ENCODE measurements at places on chromosomes 11 and 22.
A peak's percentile ranks its signal among the peaks of the same experiment; 100 is the strongest.

DNA sequence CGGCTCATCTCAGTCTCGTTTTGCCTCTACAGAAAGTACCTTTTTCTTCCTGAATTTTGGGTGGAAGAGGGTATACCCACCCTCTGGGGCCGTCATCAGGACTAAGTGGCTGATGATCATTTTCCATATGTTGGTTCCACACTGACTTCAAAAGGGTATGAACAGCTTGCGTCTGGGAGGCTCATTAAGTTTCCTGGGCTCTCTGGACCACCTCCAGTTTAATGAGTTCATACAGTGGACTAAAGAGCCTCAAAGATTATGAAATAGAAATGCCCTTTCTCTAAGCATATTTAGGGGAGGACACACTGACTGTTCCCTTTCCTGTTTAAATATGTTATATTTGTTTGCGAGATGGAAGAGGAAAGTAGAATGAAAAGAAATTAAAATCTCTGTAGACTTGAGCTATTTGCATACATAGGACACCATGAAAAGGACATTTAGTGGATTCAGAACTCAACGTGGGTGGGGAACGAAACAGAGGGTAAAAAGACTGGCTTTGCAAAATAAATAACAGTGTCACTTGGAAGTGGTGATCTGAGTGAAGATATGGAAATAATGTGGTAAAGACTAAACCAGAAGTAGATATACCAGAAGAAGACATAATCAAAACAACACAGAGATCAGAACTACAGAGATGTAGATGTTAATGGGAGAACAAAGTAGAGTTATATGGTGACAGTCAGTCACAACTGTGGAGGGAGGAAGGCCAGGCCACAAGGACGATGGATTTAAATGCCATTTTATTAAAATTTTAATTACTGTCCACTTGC lies 18.7 kb downstream of the LDLRAD3 start:
- DNase-seq = no peak

DNA sequence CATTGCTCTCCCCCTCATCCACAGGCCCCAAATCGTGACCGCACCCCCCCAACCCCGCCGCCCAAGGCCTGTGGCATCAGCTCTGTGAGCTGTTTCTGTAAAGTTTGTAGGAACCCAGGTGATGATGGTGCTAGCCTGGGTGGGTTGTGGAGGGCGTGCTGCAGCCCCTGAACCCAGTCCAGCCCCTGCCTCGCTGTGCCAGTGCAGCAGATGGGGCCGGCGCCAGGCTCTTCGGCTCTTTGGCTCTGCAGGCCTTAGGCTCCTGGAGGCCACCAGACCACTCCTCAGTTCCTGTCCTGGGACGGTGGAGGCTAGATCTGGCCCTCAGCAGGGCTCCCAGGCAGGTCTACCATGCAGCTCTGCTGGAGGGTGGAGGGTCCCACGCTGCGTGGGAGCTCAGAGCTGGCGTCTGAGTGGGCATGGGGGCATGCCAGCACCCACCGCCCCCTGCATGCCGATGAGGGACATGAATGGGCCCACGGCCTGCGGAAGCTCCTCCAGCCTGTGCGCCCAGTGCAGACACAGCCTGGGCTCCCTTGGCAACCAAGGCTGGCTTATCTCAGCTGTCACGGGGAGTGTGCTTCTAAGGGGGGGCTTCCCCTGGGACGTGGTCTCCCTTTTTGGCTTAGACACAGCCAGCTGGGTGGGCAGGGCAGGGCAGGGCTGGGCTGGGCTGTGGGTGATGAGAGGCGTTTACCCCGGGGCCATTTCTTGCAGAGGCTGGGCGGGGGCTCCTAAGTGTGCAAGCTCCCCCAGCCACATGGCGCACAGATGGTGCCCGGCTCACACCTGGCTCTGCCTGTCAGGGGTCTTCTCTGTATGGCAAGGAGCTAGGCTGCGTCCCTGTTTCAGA lies 1187.6 kb downstream of the BRD1 start:
- no peak for DNase-seq

- no peak for DNase-seq
Observed at GRCh38 chr11:45801723-45802315, 3.1 kb upstream of the SLC35C1 start.

DNA sequence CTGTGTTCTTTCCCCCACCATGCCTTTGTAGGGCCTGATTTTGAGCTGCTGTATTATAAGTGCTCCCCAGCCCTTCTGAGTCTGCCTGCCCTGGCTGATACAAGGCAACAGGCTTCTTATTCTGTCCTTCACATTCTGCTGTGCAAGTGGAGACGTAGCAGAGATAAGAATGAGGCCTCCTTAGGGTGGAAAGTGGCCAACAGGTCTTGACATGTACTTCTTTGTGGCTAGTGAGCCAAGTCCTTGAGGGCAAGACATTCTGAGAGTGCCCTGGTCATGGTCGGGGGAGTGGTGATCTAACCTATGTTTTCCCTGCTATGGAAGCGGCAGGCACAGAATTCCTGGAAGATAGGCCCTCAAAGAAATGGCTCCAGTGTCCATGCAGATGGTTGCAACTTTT lies 235.7 kb upstream of the CADM1 start:
- no peak for DNase-seq

- DNase-seq = peak; percentile 2
Observed at GRCh38 chr11:69010964-69011623, 2.0 kb downstream of the MRGPRF start.

DNA sequence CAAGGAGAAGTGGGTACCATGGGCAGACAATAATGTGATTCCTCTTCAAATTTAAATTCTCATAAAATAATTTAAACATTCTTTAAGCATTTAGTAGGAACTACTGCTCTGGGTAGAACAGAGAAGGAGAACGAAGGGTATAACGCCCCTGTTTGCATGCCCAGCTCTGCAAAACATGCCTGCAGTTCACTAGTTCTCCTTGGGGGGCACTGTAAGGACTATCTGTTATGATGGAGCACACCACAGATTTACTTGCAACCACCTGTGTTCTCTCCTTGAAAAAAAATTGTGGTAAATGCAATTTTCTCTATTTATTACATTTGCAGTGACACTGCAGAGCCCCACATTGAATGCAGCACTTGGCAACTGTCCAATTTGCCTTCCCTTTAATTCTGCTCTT lies 100.3 kb downstream of the GUCY1A2 start:
- DNase-seq = no peak

DNA sequence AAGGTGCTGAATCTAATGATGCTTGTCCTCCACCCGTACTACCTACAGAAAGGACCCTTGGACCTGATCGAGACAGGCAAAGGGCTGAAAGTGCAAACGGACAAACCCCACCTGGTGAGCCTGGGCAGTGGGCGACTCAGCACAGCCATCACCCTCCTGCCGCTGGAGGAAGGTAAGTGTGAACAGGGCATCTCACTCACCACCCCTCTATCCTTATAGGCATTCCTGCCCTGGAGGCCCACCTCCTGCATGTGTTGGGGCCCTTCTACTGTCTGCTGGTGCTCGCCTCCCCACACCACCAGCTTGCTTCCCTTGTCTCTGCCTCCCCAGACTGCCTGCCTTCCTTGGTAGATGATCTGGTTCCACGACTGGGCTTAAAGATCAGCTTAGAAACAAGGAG lies 7.1 kb downstream of the PHLDB1 start:
- no peak for DNase-seq

DNA sequence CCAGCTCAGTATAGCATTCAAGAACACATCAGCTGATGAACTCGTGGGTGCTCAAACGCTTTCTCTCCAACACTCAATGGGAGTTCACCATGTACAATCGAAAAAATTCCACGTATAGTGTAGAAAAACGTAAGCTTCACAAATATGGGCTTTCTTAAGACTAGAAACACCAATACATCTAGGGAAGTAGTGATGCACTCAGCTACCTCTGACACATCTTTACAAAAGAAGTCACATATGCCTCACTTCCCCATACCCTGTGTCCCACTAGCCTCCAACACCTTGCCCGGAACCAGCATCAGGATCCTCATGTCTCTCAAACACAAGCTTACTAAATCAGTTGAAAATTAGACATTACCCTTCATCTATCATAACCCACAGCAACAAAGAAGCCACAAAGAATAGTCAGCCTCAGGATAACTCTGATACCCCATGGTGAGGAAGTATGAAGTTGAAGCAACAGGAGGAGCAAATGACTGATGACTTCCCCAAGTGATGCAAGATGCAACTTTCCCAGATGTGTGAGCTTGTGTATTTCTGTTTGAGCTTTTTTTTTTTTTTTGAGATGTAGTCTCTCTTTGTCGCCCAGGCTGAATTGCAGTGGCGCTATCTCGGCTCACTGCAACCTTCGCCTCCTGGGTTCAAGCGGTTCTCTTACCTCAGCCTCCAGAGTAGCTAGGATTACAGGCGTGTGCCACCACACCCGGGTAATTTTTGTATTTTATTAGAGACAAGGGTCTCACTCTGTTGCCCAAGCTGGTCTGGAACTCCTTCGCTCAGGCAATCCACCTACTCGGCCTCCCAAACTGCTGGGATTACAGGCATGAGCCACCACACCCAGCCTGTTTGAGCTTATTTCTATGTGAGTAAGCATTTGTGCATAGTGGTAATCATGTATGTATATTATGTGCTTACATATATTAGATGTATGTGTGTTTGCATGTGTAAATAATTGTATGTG lies 8.5 kb upstream of the DENND5A start:
- no peak for DNase-seq

- DNase-seq = no peak
Observed at GRCh38 chr11:105167244-105167643, 27.7 kb upstream of the CARD18 start.

GRCh38 chr11:62909107-62909894 lies 11.9 kb downstream of the CHRM1 start:
- no peak for DNase-seq

- DNase-seq = no peak
Observed at GRCh38 chr22:29388759-29389090, 355 bp upstream of the AP1B1 start.

- DNase-seq = no peak
Observed at GRCh38 chr22:38513063-38513462, 7.0 kb upstream of the DDX17 start.

- DNase-seq = no peak
Observed at GRCh38 chr11:114158886-114159285, 99.4 kb downstream of the ZBTB16 start.

DNA sequence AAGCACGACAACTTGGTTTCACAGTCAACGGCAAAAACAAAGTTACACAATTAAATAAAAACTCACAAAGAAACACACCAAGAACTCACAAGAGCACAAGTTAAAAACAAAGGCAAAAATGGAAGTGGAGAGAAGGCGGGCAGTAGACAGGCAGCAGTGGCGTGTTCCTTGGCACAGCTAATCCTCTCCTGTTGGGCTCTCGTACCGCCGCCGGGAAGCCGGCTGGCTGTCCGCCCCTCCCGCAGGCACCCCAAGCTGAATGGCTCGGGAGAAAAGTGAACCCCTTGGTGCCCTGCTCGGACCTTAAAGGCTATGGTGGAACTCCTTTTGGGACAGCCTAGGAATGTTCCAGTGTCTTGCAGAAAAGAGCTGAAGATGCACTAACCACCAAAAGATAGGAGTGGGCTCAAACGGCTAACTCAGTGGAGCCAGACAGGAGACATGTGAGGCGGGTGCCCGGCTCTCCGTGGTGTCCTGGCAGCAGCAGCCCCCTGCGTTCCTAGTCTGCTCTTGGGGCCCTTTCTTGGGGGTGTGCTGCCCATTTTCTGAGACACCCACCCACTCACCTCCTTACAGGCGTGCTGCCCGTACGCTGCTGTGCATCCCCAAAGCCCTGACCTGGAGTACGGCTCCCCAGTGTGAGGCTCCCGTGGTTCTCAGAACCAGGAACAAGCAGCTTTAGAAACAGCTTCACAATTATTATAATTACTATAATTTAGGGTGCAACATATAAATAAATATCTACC lies 86.1 kb upstream of the BID start:
- no peak for DNase-seq

- DNase-seq = no peak
Observed at GRCh38 chr11:128365044-128365443, 222.3 kb downstream of the ETS1 start.

DNA sequence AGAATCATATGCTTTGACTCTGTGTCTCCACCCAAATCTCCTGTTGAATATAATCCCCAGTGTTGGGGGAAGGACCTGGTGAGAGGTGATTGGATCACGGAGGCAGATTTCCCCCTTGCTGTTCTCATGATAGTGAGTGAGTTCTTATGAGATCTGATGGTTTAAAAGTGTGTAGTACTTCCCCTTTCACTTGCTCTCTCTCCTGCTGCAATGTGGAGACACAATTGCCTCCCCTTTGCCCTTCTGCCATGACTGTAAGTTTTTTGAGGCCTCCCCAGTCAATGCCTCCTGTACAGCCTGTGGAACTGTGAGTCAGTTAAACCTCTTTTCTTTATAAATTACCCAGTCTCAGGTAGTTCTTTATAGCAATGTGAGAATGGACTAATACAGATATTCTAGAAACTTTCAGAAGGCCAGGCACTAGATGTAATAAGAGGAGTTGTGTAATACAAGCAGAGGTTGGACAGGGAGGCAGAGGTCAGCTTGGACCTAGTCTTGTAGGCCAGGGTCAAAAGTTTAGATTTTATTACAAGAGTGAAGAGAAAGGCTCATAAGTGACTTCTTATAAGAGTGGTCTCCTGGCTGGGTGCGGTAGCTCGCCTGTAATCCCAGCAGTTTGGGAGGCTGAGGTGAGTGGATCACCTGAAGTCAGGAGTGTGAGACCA lies 9.3 kb upstream of the SERPING1 start:
- DNase-seq = no peak

DNA sequence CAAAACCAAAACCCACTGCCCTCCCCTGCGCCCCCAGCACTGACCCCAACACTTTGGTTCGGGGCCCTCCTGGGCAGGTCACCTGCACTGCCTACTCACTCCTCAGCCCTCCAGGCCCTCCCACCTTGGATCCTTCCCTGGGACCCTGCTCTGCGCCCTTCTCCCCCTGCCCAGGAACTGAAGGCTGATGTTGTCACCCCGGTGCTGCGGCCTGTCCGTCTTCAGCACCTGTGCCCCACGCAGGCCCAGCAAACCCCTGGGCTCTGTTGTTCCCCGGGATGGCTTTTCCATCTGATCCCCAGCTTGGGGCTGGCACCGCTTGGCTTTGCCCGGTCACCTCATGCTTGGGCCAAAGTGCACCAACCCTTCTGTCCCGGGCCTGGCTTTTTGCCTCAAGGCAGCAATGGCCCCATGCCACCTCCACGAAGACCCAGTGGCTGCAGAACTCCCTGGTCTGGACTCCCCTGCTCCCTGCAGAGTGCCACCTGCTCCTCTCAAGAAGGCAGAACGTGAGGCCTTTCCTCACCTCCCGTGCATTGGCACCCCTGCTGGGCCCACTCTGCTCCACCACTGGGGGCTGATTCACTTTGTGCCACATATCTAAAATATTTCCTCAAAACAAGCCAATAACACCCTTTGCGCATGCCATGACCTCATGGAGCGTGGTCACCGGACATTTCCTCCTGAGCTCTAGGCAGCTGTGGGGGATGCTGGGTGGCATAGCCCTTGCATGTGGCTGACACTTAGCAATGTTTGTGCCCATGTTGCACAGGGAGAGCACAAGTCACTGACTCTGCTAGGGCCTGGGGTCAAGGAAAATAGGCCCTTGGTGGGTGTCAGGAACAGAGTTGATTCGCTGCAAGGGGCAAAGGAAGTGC lies 8.8 kb downstream of the PPM1F start:
- no peak for DNase-seq

- no peak for DNase-seq
Observed at GRCh38 chr22:28148816-28149465, 229.9 kb upstream of the PITPNB start.

DNA sequence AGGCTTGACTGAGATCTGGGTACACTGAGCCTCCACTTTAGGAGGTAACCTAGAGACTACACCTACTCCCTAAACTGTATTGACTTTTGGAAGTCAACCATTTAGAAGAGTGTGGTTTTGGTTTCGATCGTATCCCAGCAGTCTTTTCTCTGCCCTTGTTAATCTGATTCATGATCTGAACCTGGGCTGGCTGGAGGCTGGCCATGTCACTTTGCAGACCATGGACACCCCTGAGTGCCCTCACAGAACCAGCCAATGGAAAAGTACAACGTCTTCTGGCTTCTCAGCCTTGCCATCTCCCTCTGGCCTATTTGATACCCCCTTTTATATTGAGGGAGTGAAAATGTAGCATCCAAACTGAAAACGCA lies 10.8 kb downstream of the EHF start:
- DNase-seq = peak; percentile 55
